Foreskin melanocyte (primary cell): ENCODE measurements at places on chromosomes 7 and 10.

DNA sequence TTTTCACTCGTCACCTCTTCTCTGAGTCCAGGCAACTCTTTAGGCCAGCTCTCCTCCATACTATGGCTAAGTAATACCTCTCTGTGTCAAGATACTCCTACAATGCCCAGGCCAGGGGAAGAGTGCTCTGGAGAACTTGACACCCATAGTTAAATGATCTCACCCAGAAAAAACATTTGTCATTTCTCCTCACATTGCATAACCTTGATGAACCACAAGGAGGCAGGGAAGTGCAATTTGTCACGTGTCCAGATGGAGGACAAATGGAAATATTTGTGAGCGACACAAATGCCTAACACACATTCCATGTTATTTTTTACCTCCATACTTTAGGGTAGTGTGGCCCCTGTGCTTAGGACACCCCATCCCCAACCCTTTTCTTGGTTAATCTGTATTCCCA is 78.3 kb downstream of the HTR7 start:
- no peak for DNase-seq

- peak; percentile 61 for DNase-seq
These were observed 154.7 kb downstream of the ARID5B start for GRCh38 chr10:62056219-62056618.

DNA sequence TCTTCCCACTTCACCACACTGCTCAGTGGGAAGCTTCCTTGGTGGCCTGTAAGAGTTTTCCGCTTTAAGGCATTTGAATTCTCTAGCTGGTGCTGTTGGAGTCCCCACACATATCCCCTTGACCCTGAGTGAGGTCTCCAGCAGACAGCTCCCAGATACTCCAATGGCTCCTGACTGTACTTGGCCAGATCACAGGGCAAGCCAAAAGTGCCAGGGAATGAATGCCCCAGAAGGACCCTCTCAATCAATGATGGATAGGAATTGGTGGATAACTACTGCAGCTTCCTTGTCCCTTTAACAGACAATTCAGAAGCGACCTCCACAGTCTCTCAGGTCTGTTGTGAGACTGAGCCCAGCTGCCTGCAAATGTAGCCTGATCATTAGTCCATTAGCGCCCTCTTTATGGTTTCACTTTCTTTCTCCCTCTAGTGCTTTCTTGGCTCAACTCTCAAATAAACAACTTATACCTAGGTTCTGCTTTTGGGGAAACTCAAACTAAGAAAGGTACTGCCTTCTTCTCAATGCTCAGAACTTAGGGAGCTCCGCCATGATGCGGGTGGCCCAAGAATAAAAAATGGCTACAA is 283.0 kb downstream of the TCF7L2 start:
- no peak for DNase-seq

GRCh38 chr10:87578842-87579401 is 74.2 kb downstream of the MINPP1 start:
- peak; percentile 65 for DNase-seq

- no peak for DNase-seq
These were observed 97.1 kb downstream of the GALNT11 start for GRCh38 chr7:152122540-152122939.

DNA sequence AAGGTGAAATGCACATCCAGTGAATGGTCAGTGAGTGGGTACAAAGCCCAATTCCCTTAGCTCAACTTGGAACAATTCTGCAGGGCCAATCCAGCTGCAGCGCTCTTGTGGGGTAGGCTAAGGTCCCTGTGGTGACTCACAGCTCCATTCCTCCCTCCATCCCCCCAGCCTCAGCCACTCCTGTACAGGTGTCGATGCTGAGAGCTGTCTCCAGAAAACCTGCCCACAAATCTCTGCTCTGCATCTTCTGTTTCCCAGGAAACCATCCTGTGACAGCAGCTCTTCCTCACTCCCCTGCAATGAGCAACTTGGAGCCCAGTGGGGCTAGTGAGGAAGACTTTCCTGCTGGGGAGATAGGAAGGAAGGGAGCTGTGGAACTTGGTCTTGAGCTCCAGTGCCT is 244.7 kb upstream of the GPR26 start:
- DNase-seq, result no peak

- no peak for DNase-seq
These were observed 199.9 kb downstream of the ARHGAP12 start for GRCh38 chr10:31728698-31729224.

DNA sequence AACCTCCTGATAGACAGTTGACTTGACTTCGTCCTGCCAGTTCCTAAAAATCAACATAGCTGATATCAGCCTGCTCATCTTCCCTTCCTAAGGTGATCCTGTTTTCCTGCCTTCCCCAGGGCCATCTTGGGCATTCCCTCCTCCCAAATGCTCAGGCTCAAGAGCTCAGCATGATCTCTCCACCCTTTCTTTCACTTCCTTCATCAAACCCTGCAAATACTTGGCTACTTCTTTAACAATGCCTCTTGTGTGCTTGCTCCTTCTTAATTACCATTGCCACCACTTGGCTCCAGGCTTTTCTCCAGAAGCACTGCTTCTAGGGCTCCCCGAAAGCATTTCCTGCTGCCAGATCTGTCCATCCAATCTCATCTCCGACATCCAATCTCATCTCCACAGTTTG is 7.3 kb downstream of the FSCN3 start:
- DNase-seq, result peak; percentile 72

DNA sequence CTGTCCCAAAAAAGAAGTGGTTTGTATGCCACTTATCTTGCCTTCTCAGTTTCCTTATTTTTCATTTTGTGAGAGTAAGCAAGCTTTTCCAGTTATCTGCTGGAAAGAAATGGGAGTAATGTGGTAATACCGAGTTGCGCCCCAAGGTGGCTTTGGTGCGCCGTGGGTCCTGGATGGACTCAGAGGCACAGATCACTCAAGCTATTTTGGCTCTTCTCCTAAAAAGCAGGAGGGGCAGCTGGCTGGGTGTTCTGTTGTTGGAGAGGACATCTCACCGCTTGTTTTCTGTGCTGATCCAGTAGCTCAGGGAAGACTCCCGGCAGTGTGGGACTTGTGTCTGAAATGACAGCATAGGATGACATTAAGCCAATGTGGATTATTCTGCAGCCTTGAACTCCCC is 16.4 kb downstream of the PRKRIP1 start:
- no peak for DNase-seq

GRCh38 chr7:37162106-37162505 is 286.6 kb downstream of the ELMO1 start:
- no peak for DNase-seq

- DNase-seq, result no peak
These were observed 43.5 kb upstream of the LSM8 start for GRCh38 chr7:118140468-118140867.

DNA sequence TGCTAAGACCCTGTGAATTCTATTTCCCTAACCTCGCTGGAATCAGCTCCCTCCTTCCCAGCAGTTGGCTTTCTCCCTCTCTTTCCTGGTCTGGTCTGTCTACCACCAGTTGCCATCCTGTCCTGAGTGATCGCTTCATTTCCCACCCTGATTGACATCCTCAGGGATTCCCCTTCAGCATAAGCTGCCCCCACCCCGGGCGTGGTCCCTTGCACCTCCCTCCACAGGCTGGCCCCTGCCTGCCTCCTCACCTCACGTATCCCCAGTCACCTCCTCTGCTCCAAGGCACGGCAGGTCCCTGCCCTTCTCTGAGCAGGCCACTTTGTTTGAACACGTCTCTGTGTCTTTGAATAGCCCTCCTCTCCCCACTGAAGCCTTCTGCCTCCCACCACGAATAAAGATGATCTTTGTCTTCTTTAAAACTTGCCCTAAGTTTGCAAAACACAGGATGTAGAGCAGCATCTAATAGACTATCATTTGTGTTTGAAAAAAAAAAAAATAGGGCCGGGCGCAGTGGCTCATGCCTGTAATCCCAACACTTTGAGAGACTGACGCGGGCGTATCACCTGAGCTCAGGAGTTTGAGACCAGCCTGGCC is 233.5 kb downstream of the CUX1 start:
- DNase-seq, result peak; percentile 72

DNA sequence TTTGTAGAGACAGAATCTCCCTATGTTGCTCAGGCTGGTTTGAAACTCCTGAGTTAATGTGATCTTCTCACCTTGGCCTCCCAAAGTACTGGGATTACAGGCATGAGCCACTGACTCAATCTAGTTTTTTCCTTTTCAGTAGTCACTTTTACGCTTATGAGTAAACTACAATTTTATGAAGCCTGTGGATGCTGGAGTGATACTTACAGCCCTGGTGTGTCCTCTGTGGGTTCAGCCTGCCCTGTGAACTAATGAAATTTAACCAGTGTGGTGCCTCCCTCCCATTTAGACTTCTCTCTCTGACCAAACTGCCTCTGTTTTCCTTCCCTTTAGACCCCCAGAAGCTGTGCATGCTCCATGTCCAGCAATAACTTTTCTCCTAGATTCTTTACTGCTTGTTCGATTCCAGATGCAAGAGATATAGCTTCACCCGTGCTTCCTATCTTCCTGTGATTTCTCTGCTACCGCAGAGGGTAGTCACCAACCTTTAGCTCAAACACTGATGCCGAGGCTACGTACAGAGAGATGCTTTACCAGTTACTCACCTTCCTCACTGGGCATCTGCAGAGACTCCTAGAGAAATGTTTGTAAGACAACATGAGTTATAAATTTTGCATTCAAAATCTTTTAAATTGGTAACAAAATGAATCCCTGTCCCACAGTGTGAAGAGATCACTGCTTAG is 90.8 kb downstream of the KIAA1217 start:
- no peak for DNase-seq

- peak; percentile 31 for DNase-seq
These were observed 28.8 kb upstream of the HECTD2 start for GRCh38 chr10:91381257-91381891.

GRCh38 chr10:108523016-108523800 is 1358.7 kb upstream of the SORCS1 start:
- DNase-seq, result no peak

- no peak for DNase-seq
These were observed 25.2 kb downstream of the TRIM8 start for GRCh38 chr10:102669206-102670064.

GRCh38 chr7:70434376-70434775 is 697.6 kb upstream of the GALNT17 start:
- DNase-seq, result no peak

DNA sequence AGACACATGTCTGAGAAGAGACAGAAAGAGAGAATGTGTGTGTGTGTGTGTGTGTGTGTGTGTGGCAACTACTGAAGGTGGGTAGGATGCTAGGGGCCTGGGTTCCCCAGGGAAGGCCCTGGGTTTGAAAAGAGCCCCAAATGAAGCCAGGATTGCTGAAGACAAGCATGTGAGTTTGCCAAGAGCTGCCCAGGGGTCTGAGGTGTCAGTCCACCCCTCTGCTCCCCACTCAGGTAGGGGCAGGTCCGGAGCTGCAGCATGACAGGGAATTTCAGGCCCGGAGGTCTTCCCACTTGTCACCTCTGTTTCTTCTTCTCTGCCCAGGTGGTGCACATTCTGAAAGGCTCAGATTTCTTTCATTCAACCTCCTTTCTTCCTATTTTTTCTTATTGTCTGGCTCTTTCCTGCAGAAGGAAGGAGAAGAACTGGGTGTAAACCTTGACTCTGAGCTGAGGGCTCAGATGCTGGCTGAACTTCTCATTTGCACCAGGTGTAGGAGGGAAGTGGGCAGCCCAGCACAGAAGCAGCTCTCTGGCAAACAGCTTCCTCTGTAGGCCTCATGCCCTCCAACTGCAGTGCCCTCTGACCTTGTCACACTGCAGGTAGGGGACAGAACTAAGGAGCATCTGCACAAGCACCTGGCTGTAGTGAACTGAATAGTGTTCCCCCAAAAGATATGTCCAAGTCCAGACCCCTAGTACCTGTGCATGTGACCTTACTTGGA is 79.6 kb upstream of the LRRC4 start:
- DNase-seq, result no peak

GRCh38 chr7:137388916-137389315 is 45.4 kb upstream of the PTN start:
- no peak for DNase-seq

DNA sequence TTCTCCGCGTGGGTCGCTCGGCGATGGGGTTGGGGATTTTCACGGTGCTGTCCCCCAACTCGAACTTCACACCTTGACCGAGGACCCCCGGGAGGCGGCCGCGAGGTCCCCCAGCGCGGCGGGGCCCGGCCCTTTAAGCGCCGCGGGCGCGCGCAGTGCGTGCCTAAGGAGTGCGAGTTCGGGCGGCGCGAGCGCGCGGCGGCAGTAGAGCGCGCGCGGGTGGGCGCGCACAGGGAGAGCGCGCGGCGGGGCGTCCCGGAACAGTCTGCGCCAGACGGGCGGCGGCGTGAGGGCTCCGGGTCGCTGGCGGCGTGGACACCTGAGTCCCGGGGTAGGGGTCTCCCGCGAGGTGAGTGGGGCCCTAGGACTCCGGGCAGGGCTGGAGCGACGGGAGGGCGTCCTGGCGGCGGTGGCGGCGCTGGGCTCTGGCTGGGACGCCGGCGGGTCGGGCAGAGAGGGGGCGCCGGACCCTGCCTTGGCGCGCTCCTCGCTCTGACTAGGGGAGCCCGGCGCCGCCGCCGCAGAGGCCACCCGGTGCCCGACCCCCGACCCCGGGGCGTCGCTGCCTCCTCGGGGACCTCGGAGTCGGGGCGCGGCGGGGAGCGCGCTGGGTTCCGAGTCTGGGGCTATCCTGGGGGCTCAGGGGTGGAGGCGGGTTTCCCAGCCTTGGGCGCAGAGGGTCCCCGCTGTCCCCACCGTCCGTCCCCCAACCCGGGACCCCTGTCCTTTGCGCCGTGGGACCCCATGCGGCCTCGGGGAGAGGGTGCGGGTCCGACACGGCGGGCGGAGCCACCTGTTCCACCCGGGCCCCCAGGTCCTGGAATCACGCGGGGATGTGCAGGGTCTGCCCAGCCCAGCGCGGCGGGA is at the start of gene PROSER2:
PROSER2 (plus strand) TSS at position 235 of the 867 bp plus-strand sequence. CDS start 28,722 bp downstream, outside the sequence.
- peak; percentile 55 for DNase-seq

DNA sequence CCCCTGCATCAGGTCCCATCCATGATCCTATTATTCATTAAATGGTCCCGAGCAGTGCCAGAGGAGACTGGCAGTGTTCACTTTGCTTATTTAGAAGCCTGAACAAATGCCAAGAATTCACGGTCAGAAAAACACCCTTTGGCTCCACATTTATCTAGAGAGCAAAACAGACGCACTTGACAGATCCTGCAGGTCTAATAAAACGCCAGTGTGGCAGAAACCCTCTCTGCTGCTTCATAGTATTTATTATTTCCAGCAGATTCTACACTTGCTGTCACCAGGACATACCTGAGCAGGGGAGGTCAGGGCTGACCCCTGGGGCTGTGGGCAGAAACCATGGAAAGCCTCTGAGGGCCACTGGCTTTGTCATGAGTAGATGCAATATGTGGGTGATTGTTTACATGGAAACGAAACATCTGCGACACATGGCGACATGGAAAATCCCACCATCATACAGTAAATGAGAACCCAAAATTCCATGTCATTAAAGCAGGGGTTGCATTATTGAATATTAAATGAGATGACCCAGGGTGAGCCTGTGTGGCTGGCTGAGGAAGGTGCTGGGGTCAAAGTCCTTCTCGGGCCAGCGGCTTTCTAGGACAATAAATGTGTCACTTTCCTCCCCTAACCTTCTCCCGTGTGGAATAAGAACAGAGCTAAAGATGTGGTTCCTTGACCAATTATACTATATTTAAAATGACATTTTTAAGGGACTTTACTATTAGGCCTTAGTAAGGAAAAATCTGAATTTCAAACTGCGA is 205.9 kb upstream of the SVIL start:
- DNase-seq, result no peak
